ENCODE measurements at places on chromosomes 6 and 20.

DNA sequence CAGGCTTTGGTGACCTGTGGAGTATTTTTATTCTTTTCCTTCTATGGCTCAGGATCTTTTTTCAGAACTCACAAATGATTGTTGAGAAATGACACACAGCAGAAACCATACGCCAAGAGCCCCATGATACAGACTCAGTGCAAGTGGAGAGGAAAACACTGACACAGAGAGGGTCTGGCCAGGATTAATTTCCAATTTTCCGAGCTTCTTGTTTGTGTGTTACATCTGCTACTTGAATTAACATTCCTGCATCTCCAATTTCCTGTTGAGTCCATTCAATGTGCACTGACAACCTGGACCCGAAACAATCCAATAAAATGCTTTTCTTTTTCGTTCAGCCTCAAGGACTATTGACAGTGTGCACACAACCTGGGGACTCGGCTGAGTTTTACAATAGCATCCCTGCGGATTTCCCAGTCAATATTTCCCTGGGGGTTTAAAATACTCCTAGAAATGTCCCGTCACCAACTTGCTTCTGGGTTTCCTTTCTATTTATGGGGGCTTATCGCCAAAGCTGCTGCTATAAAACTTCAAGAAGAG lies 4.9 kb upstream of the MLN start:
- DNase-seq = no peak

- no peak for DNase-seq
Measured at GRCh38 chr20:46712056-46712636, 2.7 kb downstream of the SLC2A10 start.

- DNase-seq = no peak
Measured at GRCh38 chr6:105038259-105038658, 81.4 kb downstream of the LIN28B start.

GRCh38 chr6:69232911-69233448 lies 563.8 kb downstream of the LMBRD1 start:
- DNase-seq = peak; percentile 54

- no peak for DNase-seq
Measured at GRCh38 chr6:42150254-42150653, 7.8 kb upstream of the C6orf132 start.

GRCh38 chr6:1336246-1336843 lies 24.4 kb downstream of the FOXQ1 start:
- no peak for DNase-seq

Measured in AG10803 (cell line).